ENCODE measurements at places on chromosomes 5 and 9.

- no peak for DNase-seq
Measured at GRCh38 chr5:174777583-174777982, 53.2 kb downstream of the MSX2 start.

DNA sequence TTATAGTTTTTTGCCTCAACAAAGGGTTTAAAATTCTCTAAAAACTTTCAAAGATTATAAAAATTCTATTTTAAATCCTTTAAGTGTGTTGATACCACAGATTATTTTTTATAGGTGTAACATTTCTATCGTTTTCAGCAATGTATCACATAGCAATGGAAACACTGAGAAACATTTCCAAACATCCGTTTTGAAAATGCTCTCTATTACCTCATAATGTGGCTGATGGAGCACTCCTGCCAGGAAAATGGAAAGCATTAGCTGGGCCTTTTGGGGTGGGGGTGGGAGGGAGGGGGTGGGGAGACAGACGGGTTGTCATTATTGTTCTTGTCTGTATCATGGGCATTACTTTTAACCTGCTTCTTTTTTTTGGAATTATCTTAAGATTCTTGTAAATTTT lies 516.5 kb downstream of the ACTL7B start:
- no peak for DNase-seq

- DNase-seq, result no peak
Measured at GRCh38 chr5:68409259-68409658, 193.7 kb downstream of the PIK3R1 start.

DNA sequence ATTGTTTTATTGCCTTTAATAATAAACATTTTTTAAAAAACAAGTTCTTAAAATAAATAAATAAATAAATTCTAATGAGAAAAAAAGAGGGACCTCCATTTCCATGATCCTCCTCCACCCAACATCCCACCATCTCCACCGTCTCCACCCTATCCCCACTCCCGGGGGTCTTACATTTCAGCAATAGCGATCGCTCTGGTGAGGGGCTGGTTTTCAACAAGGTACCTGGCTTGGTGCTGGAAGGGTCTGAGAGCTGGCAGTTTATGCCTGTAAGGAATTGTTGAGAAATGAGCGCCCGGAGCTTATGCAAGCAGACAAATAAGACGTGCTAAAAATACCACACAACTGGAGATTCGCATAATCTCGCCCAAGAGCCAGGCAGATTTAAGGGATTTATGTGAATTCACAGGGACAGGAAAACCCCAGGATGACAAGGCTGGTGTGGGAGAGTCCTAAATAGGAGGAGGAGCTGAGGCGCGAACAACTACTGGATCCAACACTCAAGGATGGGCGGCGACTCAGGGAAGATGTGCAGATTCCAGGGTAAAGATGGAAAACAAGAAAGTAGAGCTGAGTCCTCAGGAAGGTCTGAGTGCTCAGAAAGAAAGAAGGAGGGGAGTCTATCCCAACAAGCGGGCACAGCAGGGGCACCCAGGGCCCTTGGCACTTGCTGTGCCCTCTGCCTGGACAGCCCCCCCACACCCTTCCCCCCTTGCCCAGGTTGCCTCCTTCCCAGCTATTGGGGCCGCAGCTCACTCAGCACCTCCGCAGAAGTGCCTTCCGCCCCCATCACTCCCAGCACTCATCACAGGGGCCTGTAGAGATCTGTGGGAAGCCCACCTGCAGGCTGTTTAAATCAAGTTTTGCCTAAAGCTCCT lies 27.0 kb downstream of the TRIM14 start:
- DNase-seq, result no peak

GRCh38 chr9:15298362-15298761 lies 8.7 kb downstream of the TTC39B start:
- DNase-seq, result no peak

DNA sequence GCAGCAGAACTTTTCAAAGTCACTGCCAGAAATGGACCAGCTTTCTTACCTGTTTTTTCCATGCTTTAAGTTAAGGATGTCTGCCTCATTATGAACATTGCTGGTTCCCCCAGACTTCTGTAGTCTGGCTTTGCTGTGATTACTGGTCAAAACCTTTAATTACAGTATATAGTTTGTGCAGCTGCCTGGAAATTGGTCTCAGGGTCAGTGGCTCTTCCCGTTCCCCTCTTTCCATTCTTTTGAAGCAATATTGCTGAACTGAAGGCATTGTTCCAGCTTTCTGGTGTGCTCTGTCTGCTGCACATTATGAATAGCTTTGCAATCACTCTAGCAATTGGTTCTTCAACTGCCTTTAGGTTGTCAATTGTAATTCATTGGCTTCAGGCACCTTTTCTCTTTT lies 206.5 kb downstream of the ARL15 start:
- no peak for DNase-seq

GRCh38 chr5:158988987-158989730 lies 110.6 kb downstream of the EBF1 start:
- no peak for DNase-seq

DNA sequence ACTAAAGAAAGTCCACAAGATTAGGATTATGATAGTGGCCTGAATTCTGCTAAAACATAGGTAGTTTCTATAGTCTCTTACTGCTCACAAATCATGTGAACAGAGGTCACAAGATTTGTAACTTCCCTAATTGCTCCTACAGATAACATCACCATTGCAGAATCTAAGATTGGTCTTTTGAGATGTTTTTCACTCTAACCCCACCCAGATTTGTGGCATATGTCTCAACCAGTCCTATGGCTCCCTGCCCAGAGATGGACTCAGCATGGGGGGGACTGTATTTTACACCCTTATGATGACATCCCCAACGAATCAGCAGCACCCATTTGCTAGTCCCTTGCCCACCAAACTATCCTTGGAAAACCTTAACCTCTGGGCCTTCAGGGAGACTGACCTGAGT lies 1046.2 kb downstream of the CDH12 start:
- DNase-seq, result no peak

- DNase-seq, result no peak
Measured at GRCh38 chr5:135214897-135215616, 181.0 kb upstream of the PITX1 start.

DNA sequence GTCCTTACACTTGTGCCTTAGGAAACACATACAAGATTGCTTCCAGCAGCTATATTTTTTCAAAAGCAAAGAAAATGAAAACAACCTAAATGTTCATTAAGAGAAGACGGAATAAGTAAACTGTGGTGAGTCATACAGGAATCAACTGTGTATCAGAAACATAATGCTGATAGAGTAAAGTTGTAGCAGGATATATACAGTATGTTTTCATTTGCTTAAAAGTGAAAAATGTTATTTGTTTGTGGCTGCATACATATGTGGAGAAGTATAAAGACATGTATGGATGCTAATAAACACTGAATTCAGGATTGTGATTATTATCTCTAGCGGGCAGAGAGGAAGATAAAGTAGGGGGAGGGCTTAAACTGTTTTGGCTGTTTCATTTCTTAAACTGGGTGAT lies 8.3 kb downstream of the DCTN4 start:
- no peak for DNase-seq

All from right kidney (tissue), 9 donors.